ENCODE measurements at places on chromosomes 3 and 15.

GRCh38 chr3:148866261-148866660, 1.2 kb downstream of the CPA3 start:
- DNase-seq, result no peak

- no peak for DNase-seq
Observed at GRCh38 chr3:197333901-197334639, 35.7 kb upstream of the DLG1 start.

GRCh38 chr3:190973771-190974170, 111.3 kb upstream of the GMNC start:
- DNase-seq, result no peak

- DNase-seq, result no peak
Observed at GRCh38 chr3:77283108-77283507, 243.2 kb downstream of the ROBO2 start.

- DNase-seq, result no peak
Observed at GRCh38 chr15:36066757-36067156, 512.7 kb upstream of the CDIN1 start.

- DNase-seq, result no peak
Observed at GRCh38 chr15:38991126-38991525, 426.5 kb upstream of the RASGRP1 start.

DNA sequence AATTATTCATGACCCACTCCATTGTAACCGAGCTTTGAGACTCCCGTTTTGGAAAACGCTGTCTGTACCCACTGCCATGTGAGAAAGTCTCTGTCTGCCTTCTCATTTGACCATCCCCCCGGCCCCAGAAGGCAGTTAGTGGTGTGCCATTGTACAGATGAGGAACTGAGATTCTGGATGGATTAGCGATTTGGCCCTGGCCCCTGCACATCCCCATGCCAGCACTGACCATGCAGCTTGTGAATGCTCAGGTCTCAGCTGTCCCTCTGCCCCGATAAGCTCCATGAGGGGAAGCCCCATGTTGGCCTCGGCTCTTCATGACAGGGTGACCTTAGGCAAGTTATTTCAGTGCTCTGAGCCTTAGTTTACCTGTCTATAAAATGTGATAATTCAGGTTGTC, 153.0 kb upstream of the SMAD3 start:
- no peak for DNase-seq

- peak; percentile 53 for DNase-seq
Observed at GRCh38 chr15:78308422-78309032, 9.1 kb upstream of the SKIC8 start.
